AG10803 (cell line): ENCODE measurements at places on chromosomes 16 and 17.

DNA sequence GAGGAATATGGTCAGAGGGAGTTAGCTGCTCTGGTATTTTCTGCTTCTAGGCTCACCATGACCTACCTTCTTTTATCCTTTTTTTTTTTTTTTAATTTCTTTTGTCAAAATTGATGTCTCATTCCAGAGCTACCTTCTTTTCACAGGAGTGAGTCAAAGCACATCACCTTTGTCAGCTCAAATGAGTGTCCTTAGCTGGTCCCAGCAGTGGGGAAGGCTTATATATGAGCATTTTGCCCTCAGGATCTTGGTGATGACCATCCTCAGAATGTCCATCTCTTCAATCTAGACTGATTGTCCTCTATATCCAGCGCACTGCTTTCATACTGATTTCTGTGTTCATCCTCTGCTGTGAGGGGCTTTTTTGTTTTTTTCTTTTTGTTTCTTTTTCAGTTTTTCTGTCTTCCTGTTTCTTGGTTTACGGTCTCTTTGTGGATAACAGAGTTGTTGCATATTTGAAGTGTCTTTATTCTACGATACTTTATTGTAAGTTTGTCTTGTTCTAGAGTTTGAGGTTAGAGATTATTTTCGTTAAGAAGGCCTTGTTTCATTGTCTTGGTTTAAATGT is 24.9 kb downstream of the CBFB start:
- DNase-seq = no peak

- DNase-seq = peak; percentile 76
These were observed 50.9 kb downstream of the TEX2 start for GRCh38 chr17:64212122-64212521.

GRCh38 chr16:15672514-15673167 is 22.6 kb downstream of the NDE1 start:
- peak; percentile 99 for DNase-seq

- no peak for DNase-seq
These were observed 60.4 kb downstream of the BAIAP2 start for GRCh38 chr17:81095383-81095762.

- DNase-seq = no peak
These were observed 35.7 kb upstream of the TRAP1 start for GRCh38 chr16:3752984-3753383.

- DNase-seq = no peak
These were observed 7.9 kb upstream of the CLDN9 start for GRCh38 chr16:3004781-3005284.

DNA sequence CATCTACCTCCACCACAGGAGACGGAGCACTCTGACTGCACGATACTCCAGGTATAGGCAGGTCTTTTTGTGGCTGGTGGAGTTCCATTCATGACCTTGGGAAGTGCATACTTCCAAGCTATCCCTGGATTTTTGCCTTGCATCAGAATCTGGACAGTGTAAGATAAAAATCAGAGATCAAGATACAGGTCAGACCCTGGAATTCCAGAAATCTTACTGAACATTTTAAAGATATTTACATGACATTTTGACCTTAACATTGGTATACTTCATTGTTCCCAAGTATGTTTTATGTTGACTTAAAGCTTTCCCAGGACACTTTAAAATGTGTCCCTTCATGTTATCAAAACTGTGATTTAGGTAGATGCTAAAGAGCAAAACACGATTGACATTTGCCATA is 101.0 kb downstream of the SYCE1L start:
- DNase-seq = no peak

DNA sequence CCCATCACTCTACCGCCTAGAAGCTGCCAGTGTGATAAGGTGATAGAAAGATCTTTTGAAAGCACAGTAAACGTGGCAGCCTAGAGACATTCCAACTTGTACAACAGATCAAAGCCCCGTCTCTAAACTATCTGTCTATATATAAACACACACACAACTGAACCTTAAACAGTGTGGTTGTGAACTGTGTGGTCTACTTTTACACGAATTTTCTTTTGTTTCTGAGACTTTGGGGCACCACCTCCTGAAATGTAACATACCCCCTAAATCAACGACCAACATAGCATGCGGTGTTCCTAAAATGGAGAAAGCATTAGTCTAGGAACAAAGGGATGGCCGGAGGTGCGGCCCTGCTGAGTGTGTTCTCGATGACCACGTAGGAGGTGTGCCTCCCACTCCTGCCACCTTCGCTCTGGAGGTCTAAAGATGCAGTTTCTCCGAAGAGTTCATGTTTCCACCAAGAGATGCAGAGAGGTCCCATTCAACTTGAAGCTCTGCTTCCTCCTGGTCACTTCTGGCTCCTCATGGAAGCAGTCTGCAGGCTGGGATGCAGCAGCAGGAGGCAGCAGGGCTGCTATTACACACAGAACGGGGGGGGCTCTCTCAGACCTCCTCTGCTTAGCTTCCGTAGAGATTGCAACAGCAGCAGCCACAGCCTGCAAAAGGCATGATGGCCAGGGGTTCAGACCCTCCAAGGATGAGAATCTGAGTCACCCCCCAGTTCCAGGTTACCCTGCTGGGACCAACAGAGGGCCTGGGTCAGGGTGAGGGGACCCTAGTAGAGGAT is 22.6 kb upstream of the USP10 start:
- DNase-seq = no peak

DNA sequence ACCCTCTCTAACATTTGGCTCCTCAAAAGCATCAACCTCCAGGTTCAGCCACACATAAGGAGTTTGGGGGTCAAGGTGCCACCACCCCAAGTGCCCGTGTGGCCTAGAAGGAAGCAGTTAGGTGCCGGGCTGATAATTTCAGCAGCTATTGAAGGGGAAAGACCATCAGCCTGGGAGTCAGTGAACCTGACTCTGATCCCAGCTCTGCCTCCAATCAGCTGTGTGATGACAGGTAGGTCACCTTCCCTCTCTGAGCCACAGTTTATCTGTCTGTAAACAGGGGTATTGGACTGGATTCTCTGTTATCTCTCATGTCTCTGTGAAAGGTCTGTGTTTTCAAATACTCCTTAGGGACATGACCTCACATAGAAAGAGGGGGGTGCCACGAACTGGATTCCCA is 3.9 kb downstream of the CRHR1 start:
- no peak for DNase-seq

- no peak for DNase-seq
These were observed 528.4 kb upstream of the TOM1L1 start for GRCh38 chr17:54372069-54372749.

DNA sequence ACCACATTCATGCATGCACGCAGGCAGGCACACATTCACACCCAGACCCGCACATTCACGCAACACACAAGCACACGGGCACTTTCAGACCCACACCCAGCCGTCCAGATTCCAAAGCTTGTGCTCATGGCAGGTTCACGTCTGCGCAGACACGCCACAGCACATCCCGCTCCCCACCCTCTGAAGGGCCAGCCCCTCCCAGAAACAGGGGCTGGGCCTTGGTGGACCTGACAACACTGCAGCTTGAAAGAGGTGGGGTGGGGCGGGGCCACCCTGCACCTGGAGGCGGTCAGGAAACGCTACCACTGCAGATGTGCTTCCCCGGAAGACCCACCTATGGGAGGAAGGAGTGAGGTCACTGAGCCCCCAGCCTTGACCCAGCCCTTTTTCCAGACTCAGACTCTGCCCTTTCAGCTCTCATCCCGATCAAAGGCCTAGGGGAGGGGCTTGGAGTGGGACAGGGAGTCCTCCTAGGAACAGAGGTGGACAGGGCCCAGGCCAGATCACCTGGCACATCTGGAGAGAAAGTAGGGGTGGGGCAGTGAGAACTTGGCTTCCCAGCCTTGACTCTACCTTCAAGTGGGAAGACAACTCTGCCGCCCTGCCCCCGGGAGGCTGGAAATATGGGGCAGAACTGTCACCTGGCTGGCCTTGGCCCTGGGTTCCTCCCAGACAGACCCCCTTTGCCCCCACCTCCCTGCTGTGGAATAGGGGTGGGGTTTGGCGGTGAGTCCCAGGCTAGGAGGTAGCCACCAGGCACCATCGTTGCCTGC is 11.0 kb downstream of the P3H4 start:
- peak; percentile 65 for DNase-seq

GRCh38 chr17:77666881-77667395 is 291.6 kb upstream of the TNRC6C start:
- DNase-seq = no peak

DNA sequence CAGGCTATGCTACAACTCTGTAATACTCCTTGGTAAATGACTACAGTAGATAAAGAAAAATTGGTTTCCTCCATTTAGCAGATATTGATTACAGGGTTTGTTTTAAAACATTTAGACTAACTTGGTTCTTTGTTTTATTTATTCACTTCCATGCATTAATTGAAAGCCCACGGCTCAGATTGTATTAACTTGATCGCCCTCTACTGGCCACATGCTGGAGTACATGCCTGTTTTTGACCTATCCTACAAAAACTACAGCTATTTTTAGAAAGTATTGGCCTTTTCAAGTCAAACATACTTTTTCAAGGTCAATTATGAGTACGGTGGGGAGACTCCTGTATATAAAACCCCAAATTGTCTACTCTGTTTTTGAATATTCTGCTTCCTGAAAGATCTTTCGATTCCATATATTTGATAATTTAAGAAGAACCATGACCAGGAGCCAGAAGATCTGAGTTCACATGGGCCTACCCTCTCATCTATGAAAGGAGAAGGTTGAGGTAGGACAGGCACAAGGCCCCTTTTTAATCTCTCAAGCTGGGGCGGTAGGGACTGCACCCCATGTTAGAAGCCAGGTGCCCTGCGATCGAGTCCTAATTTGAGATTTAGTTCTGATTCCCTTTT is 51.8 kb downstream of the CA10 start:
- DNase-seq = peak; percentile 36

DNA sequence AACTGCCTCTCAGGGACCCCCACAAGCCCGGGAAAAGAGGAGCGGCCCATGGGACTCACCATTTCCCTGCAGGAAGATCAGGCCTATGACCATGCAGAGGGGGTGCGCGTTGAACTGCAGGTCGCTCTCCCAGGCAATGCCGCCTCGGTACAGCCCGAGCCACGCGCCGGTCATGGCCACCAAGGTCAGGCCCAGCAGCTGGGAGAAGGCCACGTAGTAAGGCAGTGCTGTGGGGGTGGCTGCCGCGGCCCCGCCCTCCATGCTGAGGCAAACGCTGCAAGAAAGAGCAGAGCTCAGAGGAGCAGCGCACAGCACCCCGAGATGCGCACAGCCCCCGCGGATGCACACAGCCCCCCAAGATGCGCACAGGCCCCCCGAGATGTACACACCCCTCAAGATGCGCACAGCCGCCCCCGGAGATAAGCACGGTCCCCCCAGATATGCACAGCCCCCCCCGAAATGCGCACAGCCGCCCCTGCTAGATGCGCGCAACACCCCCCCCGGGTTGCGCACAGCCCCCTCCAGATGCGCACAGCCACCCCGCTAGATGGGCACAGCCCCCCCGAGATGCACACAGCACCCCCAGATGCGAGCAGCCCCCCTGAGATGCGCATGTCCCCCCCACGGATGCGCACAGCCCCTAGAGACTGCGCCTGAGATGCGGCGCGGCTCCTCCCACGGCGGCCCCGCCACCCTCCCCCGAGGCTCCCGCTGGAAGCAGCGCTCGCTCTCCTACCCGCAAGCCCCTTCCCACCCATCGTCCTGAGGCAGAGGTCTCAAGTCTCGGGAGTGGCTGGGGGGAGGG is 8.6 kb downstream of the CYB561 start:
- peak; percentile 47 for DNase-seq

DNA sequence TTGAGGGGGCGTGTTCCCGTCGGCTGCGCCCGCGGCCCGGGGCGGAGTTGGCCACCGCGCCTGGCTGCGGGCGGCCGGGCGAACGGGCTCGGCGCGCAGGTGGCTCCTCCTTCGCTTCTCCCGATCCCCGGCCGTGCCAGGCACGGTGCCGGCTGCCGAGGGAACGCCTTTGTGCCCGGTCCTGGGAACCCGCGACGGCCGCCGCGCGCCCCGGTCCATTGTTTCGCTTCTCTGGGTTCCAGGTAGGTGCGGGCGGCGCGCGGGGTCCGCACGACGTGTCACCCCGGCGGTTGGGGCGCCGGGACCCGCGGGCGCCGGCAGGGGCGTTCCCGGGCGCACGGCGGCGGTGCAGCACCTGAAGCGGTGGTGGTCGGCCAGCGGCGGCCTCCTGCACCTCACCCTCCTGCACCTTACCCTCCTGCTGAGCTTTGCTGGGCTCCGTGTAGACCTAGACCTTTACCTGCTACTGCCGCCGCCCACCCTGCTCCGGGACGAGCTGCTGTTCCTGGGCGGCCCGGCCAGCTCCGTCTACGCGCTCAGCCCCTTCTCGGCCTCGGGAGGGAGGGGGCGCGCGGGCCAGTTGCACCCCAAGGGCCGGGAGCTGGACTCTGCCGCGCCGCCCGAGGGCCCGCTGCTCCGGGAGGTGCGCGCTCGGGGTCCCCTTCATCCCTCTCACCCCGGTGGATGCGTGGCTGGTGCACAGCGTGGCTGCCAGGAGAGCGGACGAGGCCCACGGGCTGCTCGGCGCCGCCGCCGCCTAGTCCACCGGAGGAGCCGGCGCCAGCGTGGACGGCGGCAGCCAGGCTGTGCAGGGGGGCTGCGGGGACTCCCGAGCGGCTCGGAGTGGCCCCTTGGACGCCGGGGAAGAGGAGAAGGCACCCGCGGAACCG is 99.9 kb downstream of the EFCAB13 start:
- no peak for DNase-seq

DNA sequence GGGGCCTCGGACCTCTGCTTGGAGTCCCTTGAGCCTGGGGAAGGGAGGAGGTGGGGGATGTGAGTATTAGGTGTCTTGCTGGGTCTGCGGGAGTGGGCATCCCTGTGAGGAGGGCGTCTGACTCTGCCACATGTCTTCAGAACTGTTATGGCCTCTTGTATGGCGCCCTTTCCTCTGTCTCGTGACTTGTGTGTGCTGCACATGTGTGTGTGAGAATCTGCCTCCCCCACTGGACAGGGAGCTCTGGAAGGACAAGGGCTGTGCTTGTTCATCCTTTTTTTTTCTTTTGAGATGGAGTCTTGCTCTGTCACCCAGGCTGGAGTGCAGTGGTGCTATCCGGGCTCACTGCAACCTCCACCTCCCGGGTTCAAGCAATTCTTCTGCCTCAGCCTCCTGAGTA is 33.4 kb downstream of the ARHGAP23 start:
- no peak for DNase-seq

DNA sequence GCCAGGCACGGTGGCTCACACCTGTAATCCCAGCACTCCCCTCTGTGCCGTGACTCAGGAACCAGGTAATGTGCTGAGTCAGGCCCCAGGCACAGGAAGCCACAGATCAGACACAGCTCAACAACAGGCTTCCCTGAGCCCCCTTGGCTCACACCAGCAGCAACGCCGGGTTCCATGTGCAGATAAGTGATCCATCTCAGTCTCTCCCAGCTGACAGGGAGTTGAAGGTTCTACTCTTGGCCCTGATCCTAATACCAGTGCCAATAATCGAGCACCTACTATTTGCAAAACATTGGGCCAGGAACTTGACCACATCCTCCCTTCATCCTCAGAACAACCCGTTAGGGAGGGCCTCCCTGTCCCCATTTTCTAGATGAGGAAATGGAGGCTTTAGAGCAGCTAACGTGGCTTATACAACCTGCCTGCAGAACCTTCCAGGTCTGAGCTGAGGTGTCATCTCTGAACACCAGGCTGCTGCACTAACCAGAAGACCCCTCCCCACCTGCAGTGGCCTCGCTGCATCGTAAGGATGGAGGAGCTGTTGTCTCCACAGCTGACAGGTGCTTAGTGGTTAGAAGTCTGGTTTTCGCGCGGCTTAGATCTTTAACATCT is 64.8 kb upstream of the AMZ2 start:
- DNase-seq = no peak
